Upper lobe of right lung (tissue), 1 donor: ENCODE measurements at places on chromosomes 6 and 20. TPM values are rescaled to one million over a fixed set of nuclear protein-coding genes. Genes with fewer than 3 reads are reported as not detected.

DNA sequence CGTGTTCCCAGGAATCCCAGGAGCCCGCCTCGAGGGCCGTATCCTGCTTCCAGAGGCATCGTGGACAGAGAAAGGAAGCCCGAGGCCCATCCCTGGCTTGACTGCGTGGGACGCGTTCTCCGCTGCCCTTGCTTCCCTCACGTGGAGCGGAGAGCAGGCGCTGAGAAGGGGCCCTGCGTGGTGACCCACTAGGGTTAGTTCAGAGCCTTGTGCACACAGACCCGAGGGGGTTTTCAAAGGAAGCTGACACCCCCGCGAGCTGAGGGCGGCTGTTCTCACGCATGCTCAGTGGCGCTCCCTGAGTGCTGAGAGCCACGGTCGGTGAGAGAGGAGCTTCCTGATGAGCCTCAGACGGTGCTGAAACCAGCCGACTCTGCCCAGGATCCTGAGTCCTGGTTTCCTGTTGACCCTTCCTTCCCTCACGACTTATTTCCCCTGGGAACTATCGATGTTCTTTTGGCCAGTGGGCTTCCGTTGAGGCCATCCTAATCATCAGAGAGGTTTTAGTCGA lies 28.9 kb upstream of the CCR6 start:
- DNase-seq, result no peak

DNA sequence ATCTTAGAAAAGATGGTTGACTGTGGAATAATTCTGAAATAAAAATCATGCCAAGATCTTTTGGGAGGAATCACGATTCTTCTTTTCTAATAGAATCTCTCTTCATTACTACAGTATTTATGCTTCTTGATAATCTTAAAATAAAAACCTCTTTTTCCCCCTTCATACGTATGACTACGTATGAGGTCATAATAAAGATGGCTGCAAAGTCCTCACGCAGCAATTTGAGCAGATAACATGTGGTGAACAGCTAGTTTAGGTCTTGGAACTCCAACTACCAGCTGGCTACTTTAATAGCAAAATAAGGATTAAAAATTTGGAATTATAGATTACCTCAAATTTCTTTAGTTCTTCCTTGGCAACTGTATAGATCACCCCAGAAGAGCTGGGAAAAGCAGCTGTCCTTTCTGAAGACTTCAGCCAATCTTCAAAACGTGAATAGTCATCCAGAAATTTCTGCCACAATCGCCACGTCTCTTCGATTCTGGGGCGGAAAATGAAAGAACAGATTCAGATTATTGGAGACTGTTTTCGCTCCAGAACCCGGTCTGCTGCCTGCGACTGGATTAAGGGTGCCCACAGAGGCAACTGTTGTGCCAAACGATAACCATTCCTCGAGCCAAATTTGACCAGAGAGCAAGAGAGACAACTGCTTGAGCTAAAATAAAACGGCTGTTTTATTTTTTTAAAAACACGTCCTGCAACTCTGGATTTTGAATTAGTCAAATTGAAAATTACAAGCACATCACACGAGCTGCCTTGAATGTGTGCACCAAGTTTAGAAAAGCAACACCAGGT lies 347.3 kb downstream of the ESR1 start:
- DNase-seq, result no peak

GRCh38 chr6:52352239-52353018 lies 9.5 kb upstream of the PAQR8 start:
- peak; percentile 67 for DNase-seq

DNA sequence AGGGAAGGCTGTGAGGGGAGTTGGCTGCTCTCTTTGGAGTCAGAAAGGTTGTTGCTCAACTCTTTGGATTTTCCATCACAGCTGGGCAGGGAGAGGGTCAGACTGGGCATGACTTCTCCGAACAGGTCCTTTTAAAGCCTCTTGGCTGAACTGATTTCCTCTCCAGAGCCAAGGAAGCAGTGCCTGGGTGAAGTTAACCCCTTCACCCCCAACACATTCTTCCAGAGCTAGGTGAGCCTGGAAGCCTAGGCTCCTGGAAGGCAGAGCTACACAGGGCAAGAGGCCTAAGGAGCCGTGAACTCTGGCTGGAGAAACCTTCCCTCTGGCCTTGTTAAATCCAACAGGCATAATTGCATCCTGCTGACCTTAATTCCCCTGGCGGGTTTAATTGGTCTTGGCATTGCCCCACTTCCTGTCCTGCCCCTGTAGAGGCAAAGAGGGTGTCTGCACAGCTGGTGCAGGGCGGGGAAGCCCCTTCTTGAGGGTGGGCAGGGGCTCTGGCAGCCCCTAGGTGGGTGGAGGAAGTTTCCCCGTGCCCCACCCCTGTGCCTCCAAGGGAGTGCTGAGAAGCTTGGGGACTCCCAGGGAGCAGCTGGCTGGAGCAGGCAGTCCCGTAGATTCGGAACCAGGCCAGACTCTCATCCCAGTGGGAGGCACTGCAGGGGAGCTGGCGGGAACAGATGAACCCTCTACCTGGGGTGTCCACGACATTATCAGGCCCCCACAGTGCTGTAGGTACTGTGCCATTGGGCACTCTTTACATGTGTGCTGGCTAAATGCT lies 3.6 kb upstream of the MYLK2 start:
- DNase-seq, result no peak

Gene RCAN2
- 11.7 TPM for total RNA-seq

DNA sequence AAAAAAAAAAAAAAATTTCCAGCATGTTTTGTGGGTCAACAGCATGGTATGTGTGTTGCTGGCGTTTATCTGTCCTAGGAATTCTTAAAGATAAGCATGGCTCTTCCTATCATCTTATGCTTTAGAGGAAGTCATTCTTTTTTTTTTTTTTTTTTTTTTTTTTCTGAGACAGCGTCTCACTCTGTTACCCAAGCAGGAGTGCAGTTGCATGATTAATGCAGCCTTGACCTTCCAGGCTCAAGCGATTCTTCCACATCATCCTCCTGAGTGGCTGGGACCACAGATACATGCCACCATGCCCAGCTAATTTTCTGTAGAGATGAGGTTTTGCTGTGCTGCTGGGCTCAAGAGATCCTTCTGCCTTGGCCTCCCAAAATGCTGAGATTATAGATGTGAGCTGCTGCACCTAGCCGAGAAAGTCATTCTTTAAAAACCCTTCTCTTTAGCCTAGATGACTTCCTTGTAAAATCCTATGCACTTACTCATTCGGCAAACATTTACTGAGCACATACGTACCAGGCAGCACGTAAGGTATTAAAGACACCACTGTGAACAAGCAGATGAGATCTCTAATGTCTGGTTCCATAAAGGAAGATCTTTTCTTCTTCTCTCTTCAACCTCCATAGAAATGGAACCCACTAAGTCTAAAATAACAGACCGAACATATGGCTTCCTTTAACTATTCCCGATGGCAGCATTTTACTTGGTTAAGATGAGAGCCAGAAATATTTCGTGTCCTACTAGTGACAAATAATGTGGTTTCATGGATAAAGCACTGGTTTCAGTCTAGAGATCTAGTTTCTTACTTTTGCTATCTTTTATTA lies 122.4 kb downstream of the RIN2 start:
- no peak for DNase-seq

Gene GPR63
- total RNA-seq, result 0.55 TPM

DNA sequence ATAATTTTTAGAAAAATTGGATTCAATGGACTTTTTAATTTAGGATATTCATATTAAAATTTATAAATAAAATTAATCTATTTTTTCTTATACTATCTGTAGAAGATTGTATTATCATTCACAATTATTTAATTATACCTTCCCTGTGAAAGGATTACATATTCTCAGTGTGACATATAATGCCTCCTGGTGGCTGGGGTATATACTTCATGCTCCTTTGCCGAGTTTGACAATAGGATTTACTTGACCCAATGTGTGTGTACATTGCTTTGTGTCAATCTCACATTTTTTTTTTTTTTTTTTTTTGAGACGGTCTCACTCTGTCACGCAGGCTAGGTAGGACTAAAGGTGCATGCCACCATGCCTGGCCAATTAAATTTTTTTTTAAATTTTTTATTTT lies 230.0 kb upstream of the CHD6 start:
- no peak for DNase-seq

DNA sequence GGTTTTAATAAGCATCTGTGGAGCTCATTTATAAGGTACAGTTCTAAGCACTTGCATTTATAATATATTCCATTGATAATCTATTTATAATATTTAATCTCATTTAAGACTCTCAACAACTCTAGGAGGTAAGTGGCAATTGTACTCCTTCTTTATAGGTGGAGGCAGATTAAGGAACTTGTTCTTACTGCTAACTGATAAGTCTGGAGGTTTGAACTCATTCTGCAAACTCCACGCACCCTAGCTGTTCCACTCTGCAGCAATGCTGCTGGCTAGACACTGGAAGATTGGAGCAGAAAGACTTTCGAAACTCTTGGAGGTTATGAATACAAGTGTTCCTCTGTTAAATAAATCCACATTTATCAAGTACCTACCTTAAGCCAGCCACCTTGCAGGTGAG lies 793 bp upstream of the HDAC2 start:
- DNase-seq, result no peak

GRCh38 chr6:52551483-52552277 lies 25.2 kb downstream of the TRAM2 start:
- peak; percentile 71 for DNase-seq
